ENCODE measurements at places on chromosomes 5 and 9.

GRCh38 chr5:132825033-132825833 lies 5.2 kb downstream of the SHROOM1 start:
- DNase-seq = no peak

DNA sequence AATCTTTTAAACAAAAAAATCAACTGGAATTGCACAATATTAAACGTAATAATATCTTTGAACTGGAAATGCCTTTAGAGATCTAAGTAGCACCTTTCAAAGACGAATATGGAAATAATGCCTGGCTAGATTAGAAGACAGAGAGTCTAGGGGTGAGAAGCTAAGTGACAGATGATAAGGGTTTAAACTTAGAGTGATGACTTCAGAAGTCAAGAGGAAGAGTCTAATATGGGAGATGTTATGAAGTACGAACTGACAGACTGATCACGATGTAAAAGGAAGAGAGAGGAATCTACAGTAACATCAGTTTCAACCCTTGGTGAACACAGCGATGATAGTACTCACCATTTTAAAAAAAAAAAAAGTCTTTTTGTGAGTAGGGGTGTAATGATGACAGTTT lies 57.9 kb downstream of the HINT1 start:
- no peak for DNase-seq

- DNase-seq = no peak
These were observed 37.2 kb downstream of the GPBP1 start for GRCh38 chr5:57211039-57211438.

- no peak for DNase-seq
These were observed 267.9 kb downstream of the CDK5RAP2 start for GRCh38 chr9:120312031-120312430.

- no peak for DNase-seq
These were observed 4.1 kb downstream of the MRPS2 start for GRCh38 chr9:135504262-135505243.

GRCh38 chr9:109520475-109521132 lies 22.5 kb upstream of the PTPN3 start:
- no peak for DNase-seq

DNA sequence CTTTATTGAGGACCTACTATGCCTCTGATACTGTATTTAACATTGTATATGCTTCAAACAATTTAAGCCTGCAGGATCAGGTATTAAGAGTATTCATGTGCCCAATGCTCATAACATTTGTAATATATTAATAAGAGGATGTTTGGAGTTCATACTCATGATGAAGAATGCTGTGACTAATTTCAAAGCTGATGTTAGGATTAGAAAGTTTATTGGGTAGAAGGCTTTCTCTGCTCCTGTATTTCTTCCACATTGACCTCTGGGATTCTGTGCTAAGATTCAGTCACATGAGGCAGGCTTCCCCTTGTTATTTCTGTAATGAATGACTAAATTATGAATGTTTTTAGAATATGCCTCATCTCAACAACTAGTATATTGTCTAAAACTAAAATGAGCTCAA lies 456.4 kb downstream of the NFIB start:
- no peak for DNase-seq

- no peak for DNase-seq
These were observed 80.8 kb downstream of the PDE6A start for GRCh38 chr5:149863830-149864229.

DNA sequence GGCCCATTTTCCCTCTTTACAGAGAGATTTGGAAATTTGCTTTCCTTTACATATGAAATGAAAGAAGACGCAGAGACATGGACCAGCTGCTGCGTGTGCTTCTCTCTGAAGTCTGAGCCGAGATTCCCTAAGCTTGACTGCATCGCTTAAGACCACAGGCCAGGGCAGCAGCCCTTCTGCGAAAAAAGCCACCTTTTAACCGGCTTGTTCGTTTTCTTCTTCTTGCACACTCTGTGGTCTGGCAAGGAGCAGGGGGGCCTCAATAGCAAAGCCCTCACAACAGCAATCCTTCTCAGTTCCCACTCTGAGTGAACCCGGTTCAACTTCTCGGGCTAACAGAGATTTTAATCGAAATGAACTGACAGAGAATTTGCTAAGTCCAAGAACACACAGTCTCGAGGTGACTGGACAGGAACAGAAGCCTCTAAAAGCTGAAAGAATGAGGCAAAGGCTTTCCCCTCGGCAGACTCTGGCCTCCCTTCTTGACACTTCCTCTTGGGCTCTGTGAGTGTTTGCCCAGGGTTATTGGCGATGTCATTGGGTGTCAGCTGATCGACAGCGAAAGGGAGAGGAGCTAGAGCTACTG lies 512.9 kb upstream of the KLF4 start:
- DNase-seq = no peak

GRCh38 chr5:89117124-89117644 lies 234.2 kb upstream of the MEF2C start:
- no peak for DNase-seq

GRCh38 chr5:56108246-56108645 lies 113.5 kb upstream of the IL6ST start:
- DNase-seq = no peak

- DNase-seq = no peak
These were observed 83.8 kb downstream of the TRIO start for GRCh38 chr5:14226992-14227391.

DNA sequence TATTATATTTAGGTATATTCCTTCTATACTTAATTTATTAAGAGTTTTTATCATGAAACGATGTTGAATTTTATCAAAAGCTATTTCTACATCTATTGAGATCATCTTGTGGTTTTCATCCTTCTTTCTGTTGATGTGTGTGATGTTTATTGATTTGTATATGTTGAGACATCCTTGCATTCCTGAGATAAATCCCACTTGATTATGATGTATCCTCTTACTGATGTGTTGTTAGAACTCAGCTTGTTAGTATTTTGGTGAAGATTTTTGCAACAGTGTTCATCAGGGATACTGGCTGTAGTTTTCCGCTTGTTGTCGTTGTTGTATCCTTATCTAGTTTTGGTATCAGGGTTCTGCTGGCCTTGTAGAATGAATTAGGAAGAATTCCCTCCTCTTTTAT lies 213.6 kb downstream of the GDNF start:
- DNase-seq = no peak
